ENCODE measurements at places on chromosomes 12 and 14.

- DNase-seq, result no peak
Observed at GRCh38 chr14:103908580-103908979, 19.7 kb upstream of the TDRD9 start.

DNA sequence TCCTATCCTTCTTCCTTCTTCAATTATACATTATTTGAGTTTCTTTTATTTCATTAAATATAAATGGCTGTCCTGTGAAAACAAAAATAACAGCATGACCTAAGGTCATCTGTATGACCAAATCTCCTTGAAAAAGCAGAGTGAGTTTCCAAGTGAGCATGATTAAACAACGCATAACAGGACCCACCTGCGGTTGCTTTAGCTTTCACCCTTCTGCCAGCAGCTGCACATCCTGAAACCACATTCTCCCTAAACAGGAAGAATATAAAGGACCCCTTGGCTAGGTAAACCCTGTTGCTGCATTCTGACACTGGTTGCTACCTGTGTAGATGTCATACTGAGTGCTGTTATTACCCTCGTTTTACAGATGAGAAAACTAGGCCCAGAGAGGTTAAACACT lies 42.8 kb upstream of the CPM start:
- no peak for DNase-seq

GRCh38 chr12:95805864-95806671 lies 15.5 kb upstream of the NTN4 start:
- DNase-seq, result no peak

- no peak for DNase-seq
Observed at GRCh38 chr12:47391566-47391965, 311.8 kb upstream of the AMIGO2 start.

GRCh38 chr14:70931008-70931407 lies 23.7 kb downstream of the PCNX1 start:
- DNase-seq, result no peak

DNA sequence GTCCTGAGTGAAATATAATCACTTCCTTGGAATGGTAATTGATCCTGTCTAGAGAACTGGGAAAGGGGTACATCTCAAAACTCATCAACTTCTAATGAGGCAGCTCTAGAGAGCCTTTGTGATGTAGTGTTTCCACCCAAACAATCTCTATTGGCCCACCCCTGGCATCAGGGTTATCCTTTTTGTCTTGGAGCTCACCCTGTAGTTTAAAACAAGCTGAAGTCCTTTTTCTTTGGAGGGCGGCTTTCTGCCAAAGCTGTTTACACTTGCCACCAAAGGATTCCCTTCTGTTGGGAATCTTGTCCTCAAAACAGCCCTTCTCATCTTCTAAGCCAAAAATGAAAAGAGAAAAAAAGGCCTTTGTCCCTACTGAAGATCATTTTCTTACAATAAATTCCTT lies 60.6 kb upstream of the GTF2A1 start:
- DNase-seq, result no peak

DNA sequence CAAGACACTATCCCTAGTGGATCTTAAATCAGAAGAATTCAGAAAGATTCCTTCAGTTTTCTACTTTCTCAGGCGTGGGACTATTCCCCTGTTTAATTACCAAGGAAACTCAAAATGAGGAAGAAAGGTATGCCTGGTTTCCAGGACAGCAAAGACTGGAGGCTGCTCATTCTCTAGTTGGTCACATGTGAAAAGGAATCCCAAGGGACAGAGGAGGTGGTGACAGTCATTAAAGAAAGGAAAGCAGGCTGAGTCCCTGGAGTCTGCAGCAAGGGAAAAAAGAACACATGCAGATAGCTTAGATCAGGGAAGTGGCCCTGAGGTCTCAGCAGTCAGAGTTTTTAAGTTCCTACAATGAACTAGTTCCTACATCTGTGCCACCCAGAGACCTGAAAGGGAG lies 165.4 kb upstream of the CCDC198 start:
- no peak for DNase-seq

- DNase-seq, result no peak
Observed at GRCh38 chr12:18313306-18313705, 52.0 kb downstream of the PIK3C2G start.

- DNase-seq, result no peak
Observed at GRCh38 chr12:15706010-15706676, 83.0 kb downstream of the EPS8 start.

DNA sequence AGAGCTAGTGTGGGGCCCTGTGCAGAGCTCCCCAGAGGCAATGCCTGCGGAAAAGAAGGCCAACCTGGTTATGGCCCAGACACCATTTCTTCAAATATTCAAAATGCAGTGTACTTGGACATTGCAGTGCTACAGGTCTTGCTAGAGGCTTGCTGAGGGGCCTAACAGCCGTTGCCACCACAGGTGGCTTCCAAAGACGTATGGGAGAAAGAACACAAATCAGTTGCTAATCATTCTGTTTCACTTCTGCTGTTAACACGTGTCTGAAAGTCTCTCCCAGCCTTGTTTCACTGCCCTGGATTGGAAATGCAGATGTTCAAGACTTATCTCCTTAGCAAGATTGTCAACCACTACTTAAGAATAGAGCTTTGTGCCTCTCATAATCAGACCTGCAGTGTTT lies 925.9 kb downstream of the GALC start:
- DNase-seq, result no peak

GRCh38 chr12:42486407-42486806 lies 103.1 kb downstream of the PRICKLE1 start:
- DNase-seq, result no peak

GRCh38 chr14:20412411-20412810 lies 890 bp downstream of the TEP1 start:
- no peak for DNase-seq
